Stimulated activated CD8-positive, alpha-beta memory T cell treated with anti-CD3 and anti-CD28 coated beads, Interleukin-15, amount 100 ng/mL, for 4 hours (primary cell): ENCODE measurements at places on chromosomes 4 and X.
A peak's percentile ranks its signal among the peaks of the same experiment; 100 is the strongest.

GRCh38 chrX:17812763-17813162, 48.3 kb downstream of the RAI2 start:
- no peak for DNase-seq

GRCh38 chr4:123291329-123291728, 105.3 kb upstream of the SPRY1 start:
- no peak for DNase-seq

DNA sequence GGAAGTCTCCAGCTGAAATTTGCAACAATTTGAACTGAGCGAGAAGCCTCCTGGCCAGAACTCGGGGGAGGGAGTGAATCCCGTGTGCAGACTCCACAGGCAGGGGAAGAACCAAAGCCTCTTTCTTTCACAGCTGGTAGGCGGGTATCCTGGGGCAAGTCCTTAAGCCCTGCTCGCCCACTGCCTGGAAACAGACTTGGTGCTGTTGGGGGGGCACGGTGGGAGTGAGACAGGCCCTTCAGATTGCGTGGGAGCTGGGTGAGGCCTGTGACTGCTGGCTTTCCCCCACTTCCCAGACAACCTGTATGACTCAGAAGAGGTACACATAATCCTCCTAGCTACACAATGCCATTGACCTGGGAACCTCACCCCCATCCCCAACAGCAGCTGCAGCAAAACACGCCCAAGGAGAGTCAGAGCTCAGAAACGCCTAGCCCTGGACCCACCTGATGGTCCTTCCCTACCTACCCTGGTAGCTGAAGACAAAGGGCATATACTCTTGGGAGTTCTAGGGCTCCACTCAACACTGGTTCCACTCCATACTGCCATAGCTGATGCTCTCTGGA, 22.4 kb upstream of the RLIM start:
- no peak for DNase-seq

- no peak for DNase-seq
Observed at GRCh38 chr4:107388736-107389274, 331.2 kb downstream of the PAPSS1 start.

GRCh38 chr4:78557841-78558240, 6.3 kb downstream of the ANXA3 start:
- DNase-seq, result no peak

DNA sequence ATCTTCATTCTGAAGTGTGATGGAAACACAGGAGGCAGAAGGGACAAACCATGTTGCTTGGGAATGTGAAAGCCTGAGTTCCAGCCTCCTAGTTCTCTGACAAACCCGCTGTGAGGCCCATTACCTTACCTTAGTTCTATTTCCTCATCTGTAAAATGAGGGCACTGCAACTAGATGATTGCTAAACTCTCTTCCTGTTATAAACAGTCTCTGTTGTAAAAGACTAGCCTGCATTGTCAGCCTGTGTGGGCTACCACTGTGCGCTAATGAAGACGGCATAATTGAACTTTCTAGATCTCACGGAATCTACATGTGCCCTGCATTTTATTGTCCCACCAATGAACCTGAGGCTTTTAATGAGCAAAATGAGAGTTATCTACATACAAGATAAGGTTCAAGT, 147.2 kb downstream of the AFF2 start:
- DNase-seq, result no peak

DNA sequence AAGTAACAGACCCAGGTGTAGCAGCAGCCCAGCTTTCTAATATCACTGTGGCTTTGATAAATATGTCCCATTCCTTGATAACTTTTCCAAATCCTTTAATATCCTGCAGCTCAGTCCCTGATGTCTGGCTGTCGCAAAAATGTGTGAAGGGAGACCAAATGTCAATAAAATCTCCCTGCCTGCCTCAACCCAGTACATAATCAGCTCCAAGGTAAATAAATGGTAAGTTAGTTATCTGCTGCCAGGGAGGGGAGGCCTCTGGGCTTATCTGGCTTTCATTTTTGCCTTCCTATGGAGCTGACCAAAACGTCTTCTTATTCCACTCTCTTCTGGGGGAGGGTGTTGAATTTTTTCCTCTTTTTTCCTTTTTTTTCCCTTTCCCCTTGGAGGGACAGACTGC, 630.6 kb downstream of the MID1IP1 start:
- DNase-seq, result no peak

DNA sequence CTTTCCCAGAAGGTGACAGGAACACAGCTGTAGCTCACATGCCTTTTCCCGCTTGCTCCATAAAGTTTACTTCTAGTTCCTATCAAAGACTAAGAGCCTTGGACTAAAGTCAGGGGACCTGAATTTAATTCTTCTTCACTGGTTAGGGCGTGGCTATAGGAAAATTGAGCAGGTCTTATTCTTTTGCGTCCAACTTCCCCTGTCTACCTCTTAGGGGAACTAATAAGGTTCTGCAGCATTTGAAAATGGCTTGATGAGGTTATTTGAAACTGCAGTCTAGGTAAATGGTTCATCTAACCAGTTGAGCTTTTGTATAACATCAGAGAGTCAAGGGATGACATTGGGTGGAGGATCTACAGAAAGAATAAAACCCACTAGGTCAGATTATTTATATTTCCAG, 2.6 kb downstream of the ARHGAP10 start:
- DNase-seq, result no peak

- DNase-seq, result no peak
Observed at GRCh38 chrX:4708970-4709760, 995.7 kb upstream of the PRKX start.

GRCh38 chr4:65023081-65023480, 613.8 kb upstream of the TECRL start:
- no peak for DNase-seq

DNA sequence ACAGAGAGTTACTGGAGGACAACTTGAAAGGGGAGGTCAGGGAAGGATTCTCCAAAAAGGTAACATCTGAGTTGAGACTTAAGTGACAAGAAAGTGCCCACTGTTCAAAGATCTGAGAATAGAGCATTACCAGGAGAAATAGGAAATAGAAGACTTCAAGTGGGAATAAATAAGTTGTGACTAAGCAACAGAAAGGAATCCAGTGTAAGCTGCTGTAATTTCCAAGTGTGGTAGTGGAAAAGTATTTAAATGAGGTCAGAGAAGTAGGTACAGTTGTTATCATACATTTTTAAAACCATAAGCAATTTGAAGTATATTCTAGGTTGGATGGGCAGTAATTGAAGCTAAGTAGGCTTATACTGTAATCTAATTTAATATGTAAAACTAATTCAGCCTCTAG, 211.9 kb downstream of the FBXO8 start:
- DNase-seq, result no peak

DNA sequence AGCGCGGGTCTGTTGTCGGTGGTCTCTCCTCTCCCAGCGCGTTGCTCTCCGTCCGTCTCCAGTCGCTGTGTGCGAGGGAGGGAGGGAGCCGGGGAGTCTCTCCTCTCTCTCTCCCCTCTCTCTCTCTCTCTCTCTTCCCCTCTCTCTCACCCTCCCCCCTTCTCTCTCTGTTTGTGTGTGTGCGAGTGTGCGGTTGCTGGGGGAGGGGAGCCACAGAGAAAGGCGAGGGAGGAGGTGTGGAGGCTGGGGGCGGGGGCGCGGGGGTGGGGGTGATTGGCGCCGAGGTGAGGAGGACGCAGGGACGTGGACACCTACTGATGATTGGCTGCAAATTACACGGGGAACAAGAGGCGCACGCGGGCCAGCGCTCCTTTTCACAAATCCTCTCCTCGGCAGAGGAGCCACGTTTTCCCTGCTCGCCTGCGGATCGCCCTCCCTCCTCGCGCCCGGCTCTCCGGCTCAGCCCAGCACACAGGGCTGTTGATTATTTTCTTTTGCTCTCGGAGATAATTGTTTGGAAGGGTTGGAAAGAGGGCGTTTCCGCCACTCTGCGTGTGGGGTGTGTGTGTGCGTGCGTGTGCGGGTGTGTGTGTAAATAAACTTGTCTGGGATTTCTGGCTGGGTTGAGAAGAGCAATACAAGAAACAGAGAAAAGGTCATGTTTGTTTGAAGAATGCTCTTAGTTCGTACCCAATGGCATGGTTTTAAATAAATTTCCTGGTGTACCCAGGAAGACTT, at the start of gene CXXC4:
TSS of gene CXXC4 (minus strand) at position 73 of the 738 bp plus-strand sequence. CDS start 3,092 bp downstream, outside the sequence.
- peak; percentile 4 for DNase-seq

- DNase-seq, result no peak
Observed at GRCh38 chr4:87060957-87061356, 126.1 kb downstream of the AFF1 start.

GRCh38 chr4:169906104-169906503, 120.1 kb downstream of the MFAP3L start:
- no peak for DNase-seq

- DNase-seq, result no peak
Observed at GRCh38 chrX:11530621-11531020, 135.1 kb downstream of the ARHGAP6 start.

DNA sequence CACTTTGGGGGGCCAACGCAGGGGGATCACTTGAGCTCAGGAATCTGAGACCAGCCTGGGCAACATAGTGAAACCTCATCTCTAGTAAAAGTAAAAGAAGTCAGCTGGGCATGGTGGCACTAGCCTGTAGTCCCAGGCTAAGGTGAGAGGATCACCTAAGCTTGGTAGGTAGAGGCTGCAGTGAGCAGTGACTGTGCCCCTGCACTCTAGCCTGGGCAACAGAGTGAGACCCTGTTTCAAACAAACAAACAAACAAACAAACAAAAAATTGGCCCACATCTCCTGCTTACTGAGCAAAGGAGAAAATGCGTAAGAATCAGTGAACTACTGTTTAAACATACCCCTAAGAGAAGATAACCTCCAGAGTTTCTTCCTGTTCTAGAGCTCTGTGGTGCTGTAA, 85.3 kb downstream of the FRYL start:
- no peak for DNase-seq

DNA sequence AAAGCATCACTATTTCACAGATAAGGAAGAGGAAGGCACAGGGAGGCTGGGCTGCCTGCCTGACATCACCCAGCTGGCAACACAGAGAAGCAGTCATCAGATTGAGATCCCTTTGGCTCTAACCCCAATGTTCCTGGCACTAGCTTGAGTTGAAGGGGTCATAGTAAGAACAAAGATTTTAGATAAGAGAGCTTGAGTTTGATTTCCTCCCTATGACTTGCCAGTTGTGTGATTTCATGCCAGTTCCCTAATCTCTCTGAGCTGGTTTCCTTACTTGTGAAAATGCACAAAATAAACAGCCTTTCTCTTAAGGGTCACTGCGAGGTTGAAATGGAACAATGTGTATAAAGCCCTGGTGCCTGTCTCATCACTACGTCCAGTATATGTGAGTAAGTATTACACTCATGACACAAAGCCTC, 475.4 kb upstream of the HS3ST1 start:
- DNase-seq, result no peak

DNA sequence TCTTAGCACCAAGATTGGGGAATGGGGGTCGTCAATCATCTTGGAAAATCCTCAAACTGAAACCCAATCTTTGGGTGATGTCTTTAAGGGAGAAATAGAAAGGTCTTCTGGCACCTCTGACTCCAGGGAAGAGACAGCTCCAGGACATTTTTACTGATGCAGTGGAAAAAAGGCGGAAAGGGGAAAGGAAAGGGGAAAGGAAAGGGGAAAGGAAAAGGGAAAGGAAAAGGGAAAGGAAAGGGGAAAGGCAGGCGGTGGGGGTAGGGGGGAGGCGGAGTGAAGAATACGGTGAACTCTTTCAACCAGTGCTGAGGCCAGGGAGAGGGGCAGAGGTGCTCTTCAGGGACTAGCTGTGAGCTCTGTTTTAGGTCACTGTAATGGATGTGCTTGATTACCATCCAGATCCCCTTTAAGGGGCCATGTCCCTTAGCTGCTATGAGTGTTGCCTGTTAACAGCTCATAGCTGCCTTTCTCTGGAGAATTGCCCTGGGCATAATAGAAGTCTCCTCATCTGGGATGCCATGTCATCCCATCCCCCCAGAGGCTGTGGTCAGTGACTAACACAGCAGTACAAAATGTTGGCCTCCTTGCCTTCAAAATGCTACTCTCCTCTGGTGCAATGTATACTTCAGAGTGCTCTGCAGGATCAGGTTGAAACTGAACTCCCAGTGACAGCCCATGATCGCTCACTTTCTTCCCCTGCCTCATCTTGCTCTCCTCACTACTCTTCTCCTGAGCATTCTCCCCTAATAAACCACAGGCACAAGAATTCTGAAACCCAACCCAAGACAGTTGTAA, 92.4 kb upstream of the AP1S2 start:
- DNase-seq, result no peak

- DNase-seq, result no peak
Observed at GRCh38 chr4:90234916-90235547, 107.8 kb downstream of the CCSER1 start.

GRCh38 chr4:78781924-78782323, 5.8 kb downstream of the BMP2K start:
- no peak for DNase-seq

GRCh38 chrX:112818114-112819007, 22.3 kb downstream of the AMOT start:
- no peak for DNase-seq

DNA sequence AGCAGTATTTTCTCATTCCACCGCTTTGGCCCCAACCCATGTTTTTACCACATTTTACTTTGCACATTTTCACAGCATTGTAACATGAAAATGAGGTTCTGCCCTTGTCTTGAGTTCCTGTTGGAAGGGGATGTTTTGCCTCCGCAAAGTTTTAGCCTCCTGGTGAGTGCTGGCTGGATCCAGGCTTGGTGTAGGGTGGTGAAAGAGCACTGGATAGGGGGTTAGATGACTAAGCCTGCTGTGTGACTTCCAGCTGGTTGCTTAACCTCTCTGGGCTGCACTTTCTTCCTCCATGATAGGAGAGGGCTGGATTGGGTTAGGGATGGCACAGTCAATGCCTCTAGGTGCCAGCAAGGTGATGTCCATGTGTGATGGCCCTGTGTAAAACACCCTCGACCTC, 28.9 kb downstream of the CYTL1 start:
- no peak for DNase-seq
